Neural crest cell (in vitro differentiated cells): ENCODE measurements at places on chromosomes 16 and 17. TPM values are rescaled to one million over a fixed set of nuclear protein-coding genes. Genes with fewer than 3 reads are reported as not detected.

The CARD14 gene
- total RNA-seq: 1.3 and 1.7 TPM in 2 replicates

The PLA2G10 gene
- total RNA-seq: not detected in 2 replicates

The KRTAP4-9 gene
- total RNA-seq: not detected in 2 replicates

GRCh38 chr17:64130559-64131001, 636 bp upstream of the ERN1 start:
- DNase-seq: no peak

DNA sequence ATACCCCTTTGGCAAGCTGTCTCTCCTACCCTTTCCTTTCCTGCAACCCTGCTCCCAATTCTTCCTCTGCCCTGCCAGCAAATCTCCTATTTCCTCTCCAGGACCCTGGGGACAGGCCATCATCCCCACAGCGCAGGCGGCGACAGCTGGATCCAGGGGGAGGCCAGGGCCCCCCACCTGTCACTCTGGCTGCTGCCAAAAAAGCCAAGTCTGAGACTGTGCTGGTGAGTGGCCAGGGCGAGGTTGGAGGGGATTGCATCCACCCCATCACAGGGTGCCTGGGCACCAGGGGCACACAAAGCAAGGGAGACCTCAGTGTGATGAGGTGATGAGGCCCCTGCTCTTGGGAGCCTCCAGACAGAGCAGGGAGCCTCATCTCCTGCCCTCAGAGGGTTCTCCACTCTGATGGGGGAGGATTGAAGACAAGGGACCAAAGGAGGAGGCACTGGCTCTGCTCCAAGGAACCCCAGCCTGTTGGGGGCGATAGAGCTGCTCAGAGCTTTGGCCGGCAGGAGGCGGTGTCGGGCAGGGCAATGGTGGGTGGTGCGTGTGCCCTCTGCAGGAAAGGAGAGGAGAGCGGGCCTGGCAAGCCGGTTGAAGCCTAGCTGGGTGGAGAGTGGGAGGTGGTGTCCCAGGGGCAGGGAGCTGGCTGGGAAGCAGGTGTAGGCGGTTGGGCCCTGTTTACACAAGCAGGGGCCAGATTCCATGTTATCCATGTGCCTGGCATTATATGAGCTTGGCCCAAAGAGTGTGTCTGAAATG, 15.6 kb upstream of the PDK2 start:
- DNase-seq: no peak

The KRTAP4-3 gene
- not detected in 2 replicates for total RNA-seq

DNA sequence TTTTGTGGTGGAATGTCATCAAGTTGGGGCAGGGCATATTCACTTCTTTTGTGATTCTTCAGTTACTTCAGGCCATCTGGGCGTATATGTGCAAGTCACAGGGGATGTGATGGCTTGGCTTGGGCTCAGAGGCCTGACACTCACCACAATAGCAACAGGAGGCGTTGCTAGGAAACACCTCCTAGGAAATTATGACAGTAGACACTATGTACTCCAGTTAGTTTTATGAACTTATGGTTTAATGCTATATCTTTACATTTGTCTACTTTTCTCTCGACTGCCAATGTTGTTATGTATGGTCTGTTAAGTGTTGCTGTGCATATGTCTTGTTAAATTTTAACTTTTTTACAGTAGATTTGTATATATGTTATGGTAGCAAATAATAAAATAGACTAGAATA, 788.7 kb upstream of the GOT2 start:
- DNase-seq: no peak

The HBQ1 gene
- 1.8 and 2.9 TPM in 2 replicates for total RNA-seq

The GAS2L2 gene
- total RNA-seq: 0.12 and 0.16 TPM in 2 replicates

The RNF227 gene
- total RNA-seq: 3.6 and 4.0 TPM in 2 replicates

DNA sequence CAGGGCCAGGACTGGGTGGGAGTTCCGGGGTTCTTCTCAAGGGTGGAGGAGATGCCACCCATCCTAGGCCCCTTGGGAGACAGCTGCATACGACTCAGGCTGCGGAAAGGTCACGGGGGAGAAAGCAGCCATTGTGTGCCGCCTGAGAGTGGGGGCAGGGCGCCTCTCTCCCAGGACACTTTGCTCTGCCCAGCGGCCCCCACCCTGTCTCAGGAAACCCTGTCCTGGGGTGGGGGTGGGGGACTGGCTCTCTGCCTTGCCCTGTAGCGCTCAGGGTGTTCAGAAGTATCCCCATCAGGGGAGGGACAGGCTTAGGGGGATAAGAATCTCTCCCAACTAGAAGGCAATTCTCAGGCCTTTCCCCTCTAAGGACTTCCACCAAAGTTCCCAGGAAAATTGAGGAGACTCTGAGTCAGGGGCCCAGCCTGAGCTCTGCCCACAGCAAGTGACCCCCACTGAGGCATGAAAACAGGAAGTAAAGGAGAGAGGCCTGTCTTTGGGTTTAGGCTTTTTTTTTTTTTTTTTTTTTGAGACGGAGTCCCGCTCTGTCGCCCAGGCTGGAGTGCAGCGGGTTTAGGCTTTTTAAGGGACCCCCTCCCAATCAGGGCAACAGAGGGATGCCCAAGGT, 4.9 kb downstream of the GIT1 start:
- no peak for DNase-seq

DNA sequence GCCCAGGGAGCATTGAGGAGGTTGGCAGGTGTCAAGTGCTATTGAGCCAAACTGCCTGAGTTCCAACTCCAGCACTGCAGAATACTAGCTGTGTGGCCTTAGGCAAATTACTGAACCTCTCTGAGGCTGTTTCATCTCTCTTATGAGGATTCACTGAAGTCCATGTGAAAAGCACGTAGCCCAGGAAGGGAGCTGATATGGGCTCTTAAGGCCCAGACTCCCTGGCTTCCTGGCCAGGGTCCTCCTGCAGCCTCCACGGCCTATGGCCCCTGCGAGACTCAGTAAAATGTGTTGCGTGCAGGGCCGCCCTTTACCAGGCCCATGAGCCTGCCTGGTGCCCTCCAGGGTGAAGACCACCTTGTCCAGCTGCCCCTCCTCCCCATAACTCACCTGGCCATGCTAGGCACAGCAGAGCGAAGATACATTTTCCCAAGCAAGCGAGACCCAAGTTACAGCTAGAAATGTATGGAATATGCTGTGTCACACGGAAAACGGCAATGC, 133.7 kb upstream of the TNRC6C start:
- no peak for DNase-seq

DNA sequence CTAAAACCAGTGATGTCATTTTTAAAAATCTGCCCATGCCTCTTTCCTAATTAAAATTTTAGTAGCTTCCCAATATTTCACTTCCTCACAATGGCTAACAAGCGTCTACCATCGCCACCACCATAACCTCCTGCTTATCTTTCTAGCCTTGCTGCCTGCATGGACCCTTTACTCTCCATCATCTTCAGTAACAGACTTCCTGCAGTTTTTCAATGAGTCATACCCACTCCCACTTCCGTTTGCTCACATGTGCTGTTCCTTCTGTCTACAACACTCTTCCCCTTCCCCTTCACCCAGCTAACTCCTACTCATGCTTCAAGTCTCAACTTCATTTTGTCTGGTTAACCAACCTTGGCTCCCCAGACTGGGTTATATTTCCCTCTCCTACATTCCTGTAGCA, 12.8 kb upstream of the SKAP1 start:
- DNase-seq: no peak

The EXOC3L1 gene
- 0.30 and 0.44 TPM in 2 replicates for total RNA-seq

The OR2C1 gene
- 0.16 TPM in 1 of 2 replicates, not detected in the other for total RNA-seq

GRCh38 chr17:67891481-67892119, 66.3 kb downstream of the BPTF start:
- no peak for DNase-seq

DNA sequence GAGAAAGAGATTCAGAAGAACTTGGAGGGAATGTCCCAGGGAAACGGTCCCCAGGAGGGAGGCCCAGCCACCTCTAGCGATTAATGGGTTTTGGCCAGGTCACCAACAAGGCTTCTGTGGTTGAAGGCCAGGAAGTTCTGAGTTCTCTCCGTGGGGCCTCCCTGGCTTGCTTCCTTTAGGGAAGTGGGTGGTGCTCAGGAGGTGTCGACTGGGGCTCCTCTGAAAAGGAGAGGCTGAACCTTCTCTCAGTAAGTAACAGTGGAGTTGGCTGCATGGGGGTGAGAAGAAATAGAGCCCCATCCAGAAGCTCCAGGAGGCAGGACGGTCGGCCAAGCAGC, 77.1 kb upstream of the GSE1 start:
- DNase-seq: no peak

DNA sequence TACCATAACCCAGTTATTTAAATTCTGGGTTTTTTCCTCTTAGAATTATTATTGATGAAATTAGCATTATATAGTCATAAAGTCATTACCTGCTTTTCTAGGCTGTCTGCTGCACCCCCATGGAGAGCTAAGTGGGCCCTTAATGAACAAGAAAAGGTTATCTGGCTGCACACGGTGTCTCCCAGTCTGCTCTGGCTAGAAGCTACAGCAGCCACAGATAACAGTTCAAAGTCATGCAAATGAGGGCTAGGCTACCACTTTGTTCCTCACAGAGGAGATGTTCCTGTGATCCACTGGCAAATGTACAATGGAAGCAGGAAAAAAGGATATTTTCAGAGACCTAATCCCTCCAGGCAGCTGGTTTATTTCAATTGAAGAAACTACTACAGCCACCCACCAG, 112.1 kb downstream of the SNX11 start:
- no peak for DNase-seq

DNA sequence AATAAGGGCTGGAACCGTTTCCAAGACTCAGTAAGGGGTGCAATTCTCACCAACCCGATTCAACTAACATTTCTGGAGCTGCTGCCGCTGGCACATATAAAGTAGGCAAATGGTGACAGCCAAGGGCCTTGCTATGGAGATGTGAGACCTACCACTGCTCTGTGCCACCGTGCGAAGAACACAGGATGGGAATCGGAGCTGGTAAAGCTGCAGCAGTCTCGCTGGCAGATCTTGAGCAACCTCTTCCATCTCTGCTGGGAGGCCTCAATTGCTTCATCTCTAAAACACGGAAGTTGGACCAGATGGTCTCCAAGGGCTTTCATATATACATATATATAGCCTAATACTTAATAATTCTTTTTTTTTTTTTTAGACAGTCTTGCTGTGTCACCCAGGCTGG, 128.9 kb upstream of the RCVRN start:
- DNase-seq: no peak

- peak; percentile 45 for DNase-seq
Measured at GRCh38 chr16:3175157-3176093, 12.6 kb upstream of the OR1F1 start.

DNA sequence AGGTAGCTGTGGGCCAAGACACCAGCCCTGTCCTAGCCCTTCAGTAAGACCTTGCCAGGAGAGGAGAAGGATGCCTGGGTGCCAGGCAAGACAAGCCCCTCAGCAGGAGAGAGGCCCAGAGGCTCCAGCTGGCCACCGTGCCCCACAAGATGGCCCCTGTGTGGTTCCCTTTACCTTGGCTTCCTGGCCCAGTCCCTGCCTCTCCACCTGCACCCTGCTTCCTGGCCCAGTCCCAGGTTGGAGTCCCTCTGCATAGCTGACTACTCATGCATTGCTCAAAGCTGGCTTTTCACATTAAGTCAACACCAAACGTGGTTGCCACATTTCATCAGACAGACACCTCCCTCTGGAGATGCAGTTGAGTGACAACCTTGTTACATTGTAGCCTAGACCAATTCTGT, 4.0 kb downstream of the SYNGR3 start:
- DNase-seq: no peak

- no peak for DNase-seq
Measured at GRCh38 chr16:4803401-4803844, 990 bp upstream of the ROGDI start.

DNA sequence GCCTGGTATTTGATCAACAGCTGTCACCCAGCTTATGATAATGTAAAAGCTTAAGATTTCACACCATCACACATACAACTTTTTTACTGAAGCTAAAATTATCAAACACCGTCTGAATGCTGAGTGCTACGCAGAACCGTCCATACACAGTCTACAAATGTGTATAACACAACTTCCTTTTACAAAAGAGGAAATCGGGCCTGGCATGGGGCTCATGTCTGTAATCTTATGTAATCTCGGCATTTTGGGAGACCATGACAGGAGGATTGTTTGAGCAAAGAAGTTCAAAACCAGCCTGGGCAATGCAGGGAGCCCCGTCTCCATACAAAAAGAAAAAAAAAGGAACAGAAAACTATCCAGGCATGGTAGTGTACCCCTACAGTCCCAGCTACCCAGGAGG, 19.6 kb upstream of the QRICH2 start:
- no peak for DNase-seq

The TMEM186 gene
- 11.1 and 11.8 TPM in 2 replicates for total RNA-seq

- DNase-seq: no peak
Measured at GRCh38 chr17:8614988-8615387, 15.5 kb downstream of the MYH10 start.

The AXIN2 gene
- 66.5 and 68.5 TPM in 2 replicates for total RNA-seq

- no peak for DNase-seq
Measured at GRCh38 chr16:12611006-12611477, 192.6 kb downstream of the CPPED1 start.

GRCh38 chr16:19505600-19506303, 16.1 kb downstream of the GDE1 start:
- no peak for DNase-seq

GRCh38 chr16:26664086-26664485, 402.6 kb upstream of the C16orf82 start:
- DNase-seq: no peak

The ZNF750 gene
- not detected in 2 replicates for total RNA-seq

DNA sequence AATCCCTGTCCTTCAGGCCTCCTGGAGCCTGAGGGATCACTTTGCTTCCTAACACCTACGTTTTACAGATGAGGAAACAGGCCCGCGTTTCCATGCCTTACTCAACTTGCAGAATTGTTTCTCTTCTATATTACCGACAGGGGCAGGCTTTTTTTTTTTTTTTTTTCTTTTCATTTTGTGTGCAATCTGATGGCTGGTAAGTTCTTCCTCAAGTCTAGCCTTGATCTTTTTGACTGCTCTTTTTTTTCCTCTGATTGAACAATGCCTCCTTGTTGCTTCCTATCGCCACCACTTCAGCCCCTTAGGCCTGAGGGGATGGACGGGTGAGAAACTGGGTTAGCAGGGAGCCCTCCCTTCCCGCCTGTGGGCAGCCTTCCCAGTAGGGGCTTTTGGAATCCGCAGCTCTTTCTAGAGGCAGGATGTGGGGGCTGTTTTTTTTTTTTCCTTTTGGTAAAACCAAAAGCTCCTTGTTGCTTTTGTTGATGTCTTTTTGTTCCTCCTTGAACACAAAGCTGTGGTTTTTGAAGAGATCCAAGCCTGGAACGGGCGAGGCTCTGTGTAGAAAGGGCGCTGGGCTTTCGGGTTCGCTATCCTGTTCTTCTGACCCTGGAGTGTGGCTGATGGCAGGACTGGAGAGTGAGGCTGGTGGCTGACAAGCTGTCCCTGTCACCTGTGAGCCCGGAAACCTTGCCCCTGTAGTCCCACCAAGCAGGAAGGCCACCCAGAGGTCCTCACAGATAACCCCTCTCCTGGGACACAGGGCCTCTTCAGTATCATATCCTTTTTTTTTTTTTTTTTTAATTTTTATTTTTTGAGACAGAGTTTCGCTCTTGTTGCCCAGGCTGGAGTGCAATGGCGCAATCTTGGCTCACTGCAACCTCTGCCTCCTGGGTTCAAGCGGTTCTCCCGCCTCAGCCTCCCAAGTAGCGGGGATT, 14.0 kb downstream of the LASP1 start:
- DNase-seq: peak; percentile 44

DNA sequence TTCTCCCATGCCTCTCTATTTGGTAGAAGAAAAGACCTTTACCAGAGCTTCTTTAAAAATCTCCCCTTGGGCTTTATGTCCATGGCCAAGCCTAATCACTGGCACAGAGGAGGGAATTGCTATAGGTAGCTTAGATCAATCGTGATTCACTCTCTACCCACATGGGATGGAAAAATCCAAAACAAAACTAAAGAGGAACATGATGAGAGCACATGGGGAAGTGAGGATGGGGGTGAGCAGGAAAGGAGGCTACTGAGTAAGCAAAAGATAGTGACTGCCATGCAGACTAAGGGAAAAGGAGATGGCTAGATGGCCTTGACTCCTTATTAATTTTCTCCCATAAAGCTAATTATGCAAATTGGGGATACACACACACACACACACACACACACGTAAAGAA, 201.2 kb downstream of the HS3ST3A1 start:
- no peak for DNase-seq
